ENCODE measurements at places on chromosomes 13 and 19.

DNA sequence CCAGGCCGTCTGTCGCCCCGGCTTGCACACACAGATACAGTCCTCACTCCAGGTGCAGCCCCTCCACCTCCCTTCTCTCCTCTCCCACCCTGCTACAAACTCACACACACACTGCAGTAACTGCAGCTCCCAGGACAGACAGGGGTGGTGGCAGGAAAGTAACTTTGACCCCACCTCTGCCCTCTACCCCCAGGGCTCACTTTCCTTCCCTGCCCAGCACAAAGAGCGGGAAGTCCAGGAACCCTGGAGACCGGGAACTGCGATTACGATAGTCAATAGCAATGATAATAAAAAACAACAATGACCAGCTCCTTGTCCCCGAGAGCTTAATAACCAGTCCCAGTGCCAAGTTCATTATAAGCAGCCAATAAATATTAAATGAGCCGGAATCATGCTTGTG is at the start of gene CEACAM20:
CEACAM20 (minus strand) TSS at position 140 of the 400 bp plus-strand sequence. CDS start 166 bp downstream, outside the sequence.
- DNase-seq, result no peak

- DNase-seq, result peak; percentile 27
Measured at GRCh38 chr13:103188713-103189326, 122.6 kb upstream of the SLC10A2 start.

GRCh38 chr13:100197591-100198365 is 108.9 kb downstream of the PCCA start:
- DNase-seq, result no peak

DNA sequence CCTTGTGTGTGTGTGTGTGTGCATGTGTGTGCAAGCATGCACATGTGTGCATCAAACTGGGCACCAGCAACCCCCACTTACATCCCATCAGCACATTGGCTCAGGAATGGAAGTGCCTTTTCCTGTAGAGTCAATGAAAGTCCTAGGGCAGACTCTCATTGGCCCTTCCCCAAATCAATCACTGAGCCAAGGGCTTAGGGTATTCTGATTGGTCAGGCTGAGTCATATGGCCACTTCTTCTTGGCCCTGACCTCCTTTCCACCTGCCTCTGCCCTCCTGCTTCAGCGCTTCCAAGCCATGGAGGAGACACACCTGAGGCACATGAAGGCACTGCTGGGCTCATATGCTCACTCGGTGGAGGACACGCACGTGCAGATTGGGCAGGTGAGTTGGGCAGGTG is 20.9 kb downstream of the FCHO1 start:
- DNase-seq, result peak; percentile 32

DNA sequence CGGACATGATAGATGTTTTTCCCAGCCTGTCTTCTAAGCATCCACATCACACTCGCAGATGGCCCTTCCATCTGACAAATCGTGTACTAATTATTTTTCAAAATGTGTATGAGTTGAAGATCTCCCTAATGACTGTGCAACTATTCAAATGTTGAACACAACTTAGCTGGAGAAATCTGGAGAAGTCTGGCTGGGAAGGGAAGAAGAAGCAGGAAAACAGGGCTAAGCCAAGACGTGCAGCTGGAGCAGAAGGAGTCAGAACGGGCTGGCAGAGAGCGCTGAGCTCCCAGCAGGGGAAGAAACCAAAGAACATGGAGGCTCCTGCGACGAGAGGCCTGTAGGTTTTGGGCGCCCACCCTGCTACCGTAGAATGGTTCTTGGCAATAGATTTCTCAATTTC is 13.2 kb upstream of the LATS2 start:
- DNase-seq, result peak; percentile 40

DNA sequence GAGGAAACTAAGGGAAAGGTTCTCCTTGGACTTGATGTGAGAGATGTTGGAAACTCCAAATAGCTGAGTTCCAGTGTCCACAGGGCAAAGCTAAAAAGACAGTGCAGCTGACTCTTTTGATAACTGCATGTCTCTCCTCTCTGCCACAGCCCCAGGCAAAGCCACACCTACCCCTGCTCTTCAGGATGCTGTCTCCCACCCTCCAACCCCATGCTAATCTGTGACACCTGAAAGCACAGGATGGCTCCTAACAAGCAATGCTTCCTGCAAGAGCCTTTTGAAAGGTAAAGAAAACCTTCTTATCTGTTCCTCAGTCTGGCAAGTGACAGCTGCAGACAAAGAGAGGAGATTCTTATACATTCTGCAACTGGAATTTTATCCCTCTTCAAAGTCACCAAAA is 14.5 kb downstream of the SLC46A3 start:
- no peak for DNase-seq

DNA sequence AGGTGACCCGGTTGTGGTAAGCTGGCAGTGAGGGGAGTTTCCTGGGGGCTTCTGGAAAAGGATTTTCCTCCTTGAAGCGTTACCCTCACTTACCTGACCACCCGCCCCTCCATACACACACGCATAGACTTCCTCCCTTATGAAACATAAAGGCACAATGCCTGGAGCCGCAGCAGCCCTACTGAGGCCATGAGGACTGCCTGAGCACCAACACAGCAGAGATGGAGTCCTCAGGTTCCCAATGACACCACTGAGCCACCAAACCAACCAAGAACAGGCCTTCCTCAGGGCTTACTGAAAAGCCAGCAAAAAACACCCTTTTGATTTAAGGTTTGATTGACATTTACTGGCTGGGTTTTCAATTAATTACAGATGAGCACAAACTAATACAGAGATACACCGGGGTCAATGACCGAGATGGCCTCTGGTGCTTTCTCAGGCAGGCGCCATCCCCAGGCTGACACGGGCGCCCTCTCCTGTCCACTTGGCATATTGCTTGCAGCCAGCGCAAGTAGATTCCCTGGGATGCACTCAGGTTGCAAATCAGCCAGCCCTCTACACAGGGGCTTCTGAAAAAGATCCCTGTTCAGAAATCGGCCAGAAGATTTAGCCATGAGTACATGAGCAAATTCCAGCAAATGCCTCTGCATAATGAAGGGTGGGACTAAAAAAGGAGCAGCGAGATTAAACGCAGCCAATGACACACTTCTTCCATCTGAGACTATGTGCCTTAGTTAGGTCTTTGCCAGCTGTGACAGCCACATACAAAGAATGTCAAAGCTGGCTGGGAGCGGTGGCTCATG is 14.8 kb downstream of the OPA3 start:
- peak; percentile 29 for DNase-seq

GRCh38 chr19:33819880-33820781 is 23.5 kb downstream of the KCTD15 start:
- peak; percentile 77 for DNase-seq

DNA sequence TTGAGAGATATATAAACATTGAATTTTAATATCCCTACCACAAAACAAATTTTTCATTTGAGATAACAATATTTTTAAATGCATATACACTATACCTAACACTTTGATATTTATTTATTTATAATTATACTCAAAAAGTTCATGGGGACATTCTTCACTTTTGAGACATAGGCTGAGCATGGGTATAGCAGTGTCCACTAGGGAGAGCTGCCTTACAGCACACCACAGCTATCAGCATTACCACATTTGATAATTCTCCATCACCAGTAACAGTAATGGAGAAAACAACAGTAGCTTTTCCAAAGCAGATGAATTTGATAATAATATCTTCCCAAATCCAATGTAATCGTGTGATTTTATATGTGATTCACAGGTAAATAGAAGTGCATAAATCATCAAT is 626.1 kb downstream of the DACH1 start:
- DNase-seq, result no peak

- DNase-seq, result peak; percentile 90
Measured at GRCh38 chr13:92842145-92842544, 384.5 kb upstream of the GPC6 start.

GRCh38 chr13:28329395-28330158 is 165.4 kb downstream of the FLT1 start:
- DNase-seq, result peak; percentile 95

- peak; percentile 21 for DNase-seq
Measured at GRCh38 chr19:903266-903797, 9.7 kb downstream of the R3HDM4 start.

DNA sequence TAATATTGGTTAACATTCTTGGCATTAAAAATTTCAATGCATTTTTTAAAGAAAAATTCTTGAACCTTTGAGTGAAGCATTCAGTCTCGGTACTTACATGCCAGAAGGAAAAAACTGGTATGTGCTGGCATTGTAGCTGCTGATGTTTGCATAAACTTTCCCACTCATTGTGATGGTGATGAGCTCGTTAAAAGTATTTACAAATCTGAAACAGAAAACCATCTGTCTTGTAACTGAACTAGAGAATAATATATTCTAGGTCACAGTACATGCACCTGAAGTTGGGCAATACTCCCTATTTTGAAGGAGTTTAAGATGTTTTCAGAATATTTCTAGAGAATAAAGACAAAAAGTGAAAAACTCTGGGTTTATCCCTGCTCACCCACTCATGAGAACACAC is 64.1 kb downstream of the SLC15A1 start:
- no peak for DNase-seq

- peak; percentile 94 for DNase-seq
Measured at GRCh38 chr13:33228648-33229445, 56.7 kb downstream of the STARD13 start.

- no peak for DNase-seq
Measured at GRCh38 chr13:112756967-112757758, 67.3 kb downstream of the ATP11A start.

- DNase-seq, result peak; percentile 31
Measured at GRCh38 chr19:46755077-46755852, 9.0 kb upstream of the STRN4 start.

GRCh38 chr13:106990594-106990993 is 422.7 kb upstream of the ARGLU1 start:
- peak; percentile 65 for DNase-seq

GRCh38 chr19:6238643-6239281 is 41.0 kb downstream of the MLLT1 start:
- no peak for DNase-seq

- DNase-seq, result no peak
Measured at GRCh38 chr19:47123406-47123805, 7.2 kb upstream of the SAE1 start.

DNA sequence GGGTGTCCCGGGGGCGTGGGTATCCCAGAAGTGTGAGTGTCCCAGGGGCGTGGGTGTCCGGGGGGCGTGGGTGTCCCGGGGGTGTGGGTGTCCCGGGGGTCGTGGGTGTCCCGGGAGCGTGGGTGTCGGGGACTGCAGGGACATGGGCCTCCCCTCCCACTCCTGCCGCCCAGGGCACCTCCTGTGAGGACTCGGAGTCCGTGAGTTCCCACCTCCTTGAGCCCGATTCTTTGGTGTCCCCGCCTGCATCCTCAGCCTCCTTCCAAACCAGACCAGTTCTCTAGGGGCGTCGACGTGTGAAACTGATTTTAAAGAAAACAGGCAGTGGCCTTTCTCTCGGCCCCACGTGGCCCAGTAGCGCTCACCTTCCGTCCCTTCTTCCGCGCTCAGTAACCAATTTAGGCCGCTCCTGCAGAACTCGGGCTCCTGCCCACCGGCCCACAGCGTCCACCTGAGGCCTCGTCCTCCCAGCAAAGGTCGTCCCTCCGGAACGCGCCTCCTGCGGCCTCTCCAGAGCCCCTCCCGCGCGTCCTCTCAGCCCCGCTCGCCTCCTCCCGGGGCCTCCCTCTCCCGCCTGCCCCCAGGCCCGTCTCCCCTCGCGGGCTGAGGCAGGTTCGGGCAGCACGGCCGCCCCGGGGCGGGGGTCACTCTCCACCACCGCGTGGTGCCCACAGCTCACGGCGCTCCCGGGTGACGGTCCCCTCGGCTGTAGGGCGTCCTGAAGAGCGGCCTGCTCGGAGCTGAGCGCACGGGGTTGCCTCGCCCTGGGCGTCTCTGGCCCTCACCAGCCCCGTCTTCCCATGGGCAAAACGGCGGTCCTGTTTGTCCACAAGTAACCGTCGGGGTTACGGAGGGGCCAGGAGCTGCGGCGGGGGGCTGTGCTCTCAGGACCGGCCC is 3.8 kb downstream of the F7 start:
- DNase-seq, result no peak

GRCh38 chr13:44857061-44857460 is 132.2 kb downstream of the NUFIP1 start:
- no peak for DNase-seq

- DNase-seq, result peak; percentile 26
Measured at GRCh38 chr13:83798731-83799130, 83.5 kb downstream of the SLITRK1 start.

DNA sequence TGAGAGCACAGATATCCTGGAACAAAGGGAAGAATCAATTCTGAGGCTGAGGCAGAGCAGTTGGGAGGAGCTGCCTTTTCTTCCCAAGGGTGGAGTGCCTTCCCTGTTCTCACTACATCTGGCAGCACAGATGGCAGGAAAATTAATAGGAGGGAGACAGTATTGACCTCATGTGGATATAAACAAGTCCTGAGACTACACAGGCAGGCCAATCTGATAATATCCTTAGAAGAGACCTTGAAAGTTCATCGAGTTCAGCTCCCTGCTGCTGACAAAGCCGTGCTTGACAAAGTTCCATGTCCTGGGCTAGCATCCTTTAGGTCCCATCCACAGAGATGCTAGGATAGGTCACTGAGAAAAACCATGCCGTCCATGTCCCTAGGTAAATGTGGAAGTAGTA is 1451.5 kb downstream of the EFNB2 start:
- no peak for DNase-seq

DNA sequence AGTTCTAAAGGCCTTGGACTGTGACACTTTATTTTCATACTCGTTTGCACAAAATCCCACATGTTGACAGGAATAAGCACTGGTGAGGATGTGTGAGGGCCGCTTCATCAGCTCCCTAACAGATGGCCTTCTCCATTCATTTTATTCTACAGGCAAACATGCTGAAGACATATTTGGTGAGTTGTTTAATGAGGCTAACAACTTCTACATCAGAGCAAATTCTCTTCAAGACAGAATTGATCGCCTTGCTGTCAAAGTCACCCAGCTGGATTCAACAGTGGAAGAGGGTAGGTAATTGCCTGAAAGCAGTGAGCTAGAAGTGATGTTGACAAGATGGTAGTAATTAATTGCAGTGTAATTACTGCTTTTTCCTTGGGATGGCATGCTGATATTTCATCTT is 95.7 kb downstream of the GPR12 start:
- DNase-seq, result no peak

GRCh38 chr19:44050740-44051649 is 841 bp upstream of the ZNF223 start:
- DNase-seq, result no peak

DNA sequence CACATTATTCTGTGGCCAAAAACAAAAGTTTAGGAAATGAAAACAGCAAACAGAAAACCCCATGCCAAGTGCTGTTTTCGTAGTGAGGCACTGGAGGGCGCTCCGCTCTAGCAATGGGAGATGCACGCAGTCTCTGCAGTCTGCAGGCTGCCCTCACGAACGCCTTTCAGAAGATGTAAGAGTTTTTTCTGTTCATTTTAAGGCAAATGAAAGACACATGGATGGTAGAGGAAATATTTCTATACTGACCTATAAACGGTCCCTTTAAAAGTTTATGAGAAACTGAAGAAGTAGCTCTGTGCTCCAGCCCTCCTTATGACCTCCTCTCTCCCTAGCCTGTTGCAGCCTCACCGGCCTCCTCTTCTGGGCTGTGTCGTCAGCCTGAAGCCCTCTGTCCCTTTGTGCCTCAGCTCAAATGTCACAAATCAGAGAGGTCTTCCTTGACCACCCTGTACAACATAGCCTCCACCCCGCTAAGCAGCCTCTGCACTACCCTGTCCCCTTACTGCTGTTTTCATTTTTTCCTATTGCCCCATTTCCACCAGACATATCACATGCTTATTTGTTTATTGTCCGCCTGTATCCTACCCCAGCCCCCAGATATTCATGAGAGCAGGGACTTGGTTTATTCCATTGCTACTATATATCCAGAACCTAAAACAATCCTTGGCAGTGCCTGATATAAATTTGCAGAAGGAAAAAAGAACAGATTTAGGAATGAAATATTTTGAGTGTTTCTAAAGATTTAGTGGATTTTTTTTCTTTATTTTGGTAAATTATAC is 116.4 kb downstream of the TM9SF2 start:
- peak; percentile 42 for DNase-seq

GRCh38 chr13:31653730-31654129 is 85.6 kb upstream of the RXFP2 start:
- DNase-seq, result no peak
